ENCODE measurements at places on chromosomes 7 and 10.

GRCh38 chr7:141575654-141576448 is 24.6 kb downstream of the AGK start:
- no peak for DNase-seq

- DNase-seq, result no peak
Measured at GRCh38 chr10:3372281-3372680, 199.7 kb upstream of the PITRM1 start.

DNA sequence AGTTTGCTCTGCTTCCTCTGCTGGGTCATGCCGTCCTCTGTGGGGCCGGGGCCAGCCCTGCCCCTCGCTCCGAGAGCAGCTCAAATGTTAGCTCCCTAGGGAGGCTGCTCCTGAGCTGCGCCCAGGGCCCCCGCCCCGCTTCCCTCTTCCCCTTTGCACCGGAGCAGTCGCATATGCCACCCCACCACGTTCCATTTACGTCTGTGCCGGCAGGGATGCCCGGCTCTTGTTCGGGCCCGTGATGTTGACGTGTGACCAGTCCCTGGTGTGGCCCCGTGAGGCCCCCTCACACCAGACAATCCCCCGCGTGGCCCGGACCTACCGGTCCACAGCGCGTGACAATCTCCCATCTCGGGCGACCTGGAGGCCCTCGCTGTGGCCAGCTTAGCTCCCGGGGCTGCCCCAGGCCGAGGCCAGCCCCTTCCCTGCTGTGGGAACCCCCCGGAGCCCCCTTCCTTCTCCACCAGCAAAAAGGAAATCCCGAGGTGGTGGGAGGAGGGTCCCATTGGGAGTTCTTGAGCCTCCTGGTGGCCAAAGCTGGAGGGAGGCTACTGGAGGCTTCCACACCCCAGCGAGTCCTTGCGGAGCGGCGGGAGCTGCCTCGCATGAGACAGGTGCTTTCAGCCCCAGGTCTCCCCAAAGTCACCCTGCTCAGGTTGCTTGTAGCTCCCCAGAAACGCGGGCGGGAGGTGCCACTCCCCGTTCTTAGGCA is 15.2 kb downstream of the FAM20C start:
- DNase-seq, result no peak

DNA sequence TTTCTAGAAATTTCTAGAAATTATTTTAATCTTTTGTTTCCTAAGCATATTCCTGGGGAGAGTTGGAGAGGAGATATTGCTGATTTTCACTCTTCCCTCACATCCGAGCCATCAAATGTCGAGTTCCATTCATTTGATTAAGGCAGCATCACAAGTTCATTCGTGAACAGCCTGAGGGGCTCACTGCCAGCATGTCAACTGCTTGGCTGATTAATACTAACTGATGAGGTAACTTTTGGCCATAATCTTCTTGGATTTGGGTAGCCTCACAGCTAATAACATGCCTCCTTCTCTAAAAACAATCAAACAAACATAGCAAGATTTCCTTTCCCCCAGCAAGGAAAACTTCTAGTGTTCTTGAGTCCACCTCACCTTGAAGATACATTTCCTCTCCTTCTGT is 87.1 kb upstream of the AFAP1L2 start:
- DNase-seq, result no peak

DNA sequence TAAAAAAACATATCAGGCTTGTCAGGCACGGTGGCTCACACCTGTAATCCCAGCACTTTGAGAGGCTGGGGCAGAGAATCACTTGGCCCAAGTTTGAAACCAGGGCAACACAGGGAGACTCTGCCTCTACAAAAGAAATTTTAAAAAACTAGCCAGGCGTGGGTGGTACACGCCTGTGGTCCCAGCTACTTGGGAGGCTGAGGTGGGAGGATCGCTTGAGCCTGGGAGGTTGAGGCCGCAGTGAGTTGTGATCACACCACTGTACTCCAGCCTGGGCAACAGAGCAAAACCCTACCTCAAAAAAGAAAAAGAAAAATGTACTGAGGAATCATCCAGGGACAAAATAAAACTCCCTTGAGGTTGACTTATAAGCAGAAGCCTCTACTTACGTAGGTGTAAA is 149.9 kb upstream of the KLF14 start:
- DNase-seq, result no peak

DNA sequence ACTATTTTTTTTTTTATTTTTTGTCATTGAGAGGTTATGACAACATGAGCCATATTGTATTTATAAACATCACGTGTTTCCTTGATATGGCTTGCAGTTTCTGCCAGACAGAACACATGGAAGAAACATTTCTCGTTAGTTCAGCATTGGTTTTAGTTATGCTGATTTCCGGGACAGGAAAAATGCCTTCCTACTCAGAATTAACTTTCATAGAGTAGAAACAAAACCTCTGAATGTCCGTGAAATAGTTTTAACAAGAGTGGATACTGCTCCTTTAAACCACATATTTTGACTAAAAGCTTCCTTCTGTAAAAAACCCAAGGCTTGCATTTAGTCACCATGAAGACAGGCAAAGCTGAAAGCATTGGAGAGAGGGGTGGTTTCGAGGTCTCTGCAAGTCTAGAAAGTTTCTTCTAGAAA is 240.4 kb downstream of the KIAA1217 start:
- DNase-seq, result no peak

- no peak for DNase-seq
Measured at GRCh38 chr10:23174074-23174976, 17.8 kb upstream of the PTF1A start.

- DNase-seq, result no peak
Measured at GRCh38 chr7:54802841-54803240, 43.8 kb upstream of the SEC61G start.

GRCh38 chr7:154785898-154786297 is 217.0 kb downstream of the PAXIP1 start:
- no peak for DNase-seq

DNA sequence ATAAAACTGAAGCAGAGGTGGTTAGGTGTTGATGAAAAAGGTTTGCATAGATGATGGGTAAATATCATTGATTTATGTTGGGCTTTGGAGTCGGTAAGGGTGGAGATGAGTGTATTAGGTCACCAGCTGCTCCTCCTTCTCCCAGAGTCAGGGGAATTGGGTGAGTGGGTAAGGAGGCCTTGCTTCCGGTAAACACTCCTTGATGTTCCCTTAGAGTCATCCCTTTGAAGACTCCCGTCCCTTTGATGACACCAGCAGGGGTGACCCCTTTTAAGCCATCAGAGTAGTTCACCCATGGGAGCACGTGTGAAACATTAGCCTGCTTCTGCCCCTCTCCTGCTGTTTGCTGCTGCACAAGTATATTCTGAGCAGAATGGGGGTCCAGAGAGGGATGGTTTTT is 92.2 kb upstream of the DKK1 start:
- DNase-seq, result no peak

- DNase-seq, result no peak
Measured at GRCh38 chr10:10196701-10197100, 821.0 kb upstream of the CELF2 start.

DNA sequence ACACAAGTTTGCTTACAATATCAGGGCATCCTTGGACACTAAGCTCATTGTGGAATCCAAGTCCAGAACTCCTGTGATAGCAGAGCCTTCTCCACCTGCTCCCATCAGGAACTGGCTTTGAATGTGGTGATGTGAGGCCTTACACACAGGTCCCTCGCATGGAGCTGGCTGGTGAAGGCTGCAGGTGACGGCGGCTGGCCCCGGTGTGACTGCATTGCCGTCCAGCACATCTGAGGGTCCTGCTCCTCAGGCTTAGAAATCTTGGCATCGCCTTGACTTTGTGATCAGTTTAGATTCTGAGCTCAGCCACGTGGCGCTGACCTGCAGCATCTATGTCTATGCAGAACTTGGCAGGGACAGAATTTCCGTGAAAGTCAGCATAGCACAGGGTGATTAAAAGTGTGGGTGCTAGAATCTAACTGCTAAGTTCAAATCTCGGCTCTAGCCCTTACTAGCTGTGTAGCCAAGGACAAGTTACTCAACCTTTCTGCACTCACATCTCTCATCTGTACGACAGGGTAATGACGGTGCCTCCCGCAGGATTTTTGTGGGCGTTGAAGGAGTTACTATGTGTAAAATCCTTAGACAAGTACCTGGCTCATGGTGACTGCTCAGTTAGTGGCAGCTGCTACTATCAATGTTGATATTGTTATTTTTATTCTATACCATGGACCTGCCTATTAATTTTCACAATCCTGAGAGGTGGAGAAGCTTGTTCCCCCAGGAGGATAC is 26.6 kb downstream of the HKDC1 start:
- DNase-seq, result no peak

- DNase-seq, result no peak
Measured at GRCh38 chr7:20141002-20141345, 76.2 kb downstream of the MACC1 start.

DNA sequence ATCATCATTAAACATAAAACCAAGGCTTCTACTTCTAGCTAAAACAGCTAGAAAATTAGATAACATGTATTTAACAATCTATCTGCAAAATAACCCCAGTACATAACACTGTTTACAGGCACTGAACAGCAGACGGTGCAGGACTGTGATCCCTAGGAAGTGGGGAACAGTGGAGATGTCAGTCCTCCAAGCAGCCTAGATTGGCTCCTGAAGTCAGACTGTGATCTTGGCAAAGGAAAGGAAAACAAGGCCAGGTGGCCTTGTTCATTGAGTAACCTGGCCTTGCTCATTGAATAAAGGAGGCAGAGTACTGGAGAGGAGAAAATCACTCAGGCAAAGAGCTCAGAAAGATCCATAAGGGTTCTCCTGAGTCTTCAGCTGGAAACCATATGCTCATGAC is 77.7 kb upstream of the DIP2C start:
- no peak for DNase-seq

GRCh38 chr7:35522697-35523096 is 172.2 kb downstream of the HERPUD2 start:
- DNase-seq, result no peak

DNA sequence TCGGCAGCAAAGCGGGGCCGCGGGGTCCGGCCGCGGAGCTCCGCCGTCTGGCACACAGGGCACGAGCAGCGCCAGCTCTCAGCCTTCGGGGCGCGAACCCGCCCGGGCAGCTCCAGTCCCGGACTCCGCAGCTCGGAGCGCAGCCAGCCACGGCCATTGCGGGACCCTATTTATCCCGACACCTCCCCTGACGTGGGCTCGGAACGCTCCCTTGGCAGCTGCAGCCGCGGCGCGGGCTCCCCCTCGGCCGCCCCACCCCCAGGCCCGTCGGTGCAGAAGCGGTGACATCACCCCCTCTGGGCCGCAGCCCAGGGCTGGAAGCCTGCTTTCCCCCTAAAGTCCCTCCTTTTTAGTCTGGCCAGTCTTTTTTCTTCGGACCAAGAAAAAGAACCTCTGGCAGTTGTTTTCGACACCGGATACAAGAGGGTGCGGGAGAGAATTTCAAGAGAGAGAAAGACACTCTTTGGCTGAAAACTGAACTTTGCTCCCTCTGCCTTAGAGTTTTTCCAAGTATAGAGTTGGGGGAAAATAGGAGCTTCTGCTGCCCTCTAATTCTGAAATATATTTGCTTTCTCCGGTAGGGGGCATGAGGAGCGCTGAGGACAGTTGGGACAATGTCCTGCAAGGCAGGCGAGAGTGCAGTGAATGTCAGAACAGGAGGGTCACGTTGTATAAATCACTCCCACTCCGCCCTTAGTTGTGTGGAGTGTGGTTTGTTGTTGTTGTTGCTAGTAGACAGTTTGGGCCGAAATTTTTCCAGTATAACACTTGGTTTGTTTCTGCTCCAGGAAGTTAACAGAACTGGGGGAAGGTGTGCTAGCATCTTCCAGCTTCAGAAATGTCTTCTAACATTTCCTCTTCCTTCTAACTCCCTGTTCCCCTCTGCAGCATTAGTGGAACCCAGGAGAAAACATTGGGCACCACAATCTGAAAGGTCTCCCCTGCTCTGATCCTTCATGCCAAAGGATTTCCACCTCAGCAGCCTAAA is at the start of gene SFRP4:
SFRP4 (minus strand) TSS at position 145 of the 988 bp plus-strand sequence. CDS start 280 bp downstream, outside the sequence.
- no peak for DNase-seq
